ENCODE measurements at places on chromosomes 2 and 18.
A peak's percentile ranks its signal among the peaks of the same experiment; 100 is the strongest.

DNA sequence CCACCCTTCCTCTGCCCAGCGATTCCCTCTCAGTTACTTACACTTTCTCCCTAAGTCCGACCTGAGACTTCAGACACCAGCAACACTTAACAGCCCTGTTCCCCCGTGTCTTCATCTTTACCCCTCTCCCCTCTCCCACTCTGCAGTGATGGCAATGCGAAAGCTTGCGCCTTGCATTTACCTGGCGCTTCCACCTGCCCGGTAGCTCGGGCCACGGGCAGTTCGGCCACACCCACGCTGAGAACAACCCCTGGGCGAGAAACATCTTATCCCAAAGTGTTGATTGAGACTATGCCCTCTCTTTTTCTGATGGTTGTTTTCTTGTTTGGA is 558 bp downstream of the DNAJC10 start:
- no peak for DNase-seq

DNA sequence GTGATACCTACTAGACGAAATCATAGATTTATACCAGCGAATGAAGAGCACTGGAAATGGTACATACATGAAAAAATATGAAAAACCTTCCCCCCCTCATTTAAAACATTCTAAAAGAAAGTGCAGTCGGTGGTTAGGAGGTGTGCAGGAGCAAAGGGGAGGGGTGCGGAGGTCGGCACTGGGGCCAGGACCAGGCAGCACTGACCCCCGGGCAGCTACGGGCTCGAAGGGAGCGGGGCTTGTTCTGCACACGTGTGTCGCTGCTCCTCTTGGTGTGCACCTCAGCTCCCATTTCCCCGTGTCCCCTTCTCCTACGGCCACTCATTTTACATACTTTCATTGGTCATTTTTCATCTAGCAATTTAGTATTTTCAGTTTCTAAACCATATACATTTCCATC is 89.0 kb downstream of the LAMA1 start:
- no peak for DNase-seq

DNA sequence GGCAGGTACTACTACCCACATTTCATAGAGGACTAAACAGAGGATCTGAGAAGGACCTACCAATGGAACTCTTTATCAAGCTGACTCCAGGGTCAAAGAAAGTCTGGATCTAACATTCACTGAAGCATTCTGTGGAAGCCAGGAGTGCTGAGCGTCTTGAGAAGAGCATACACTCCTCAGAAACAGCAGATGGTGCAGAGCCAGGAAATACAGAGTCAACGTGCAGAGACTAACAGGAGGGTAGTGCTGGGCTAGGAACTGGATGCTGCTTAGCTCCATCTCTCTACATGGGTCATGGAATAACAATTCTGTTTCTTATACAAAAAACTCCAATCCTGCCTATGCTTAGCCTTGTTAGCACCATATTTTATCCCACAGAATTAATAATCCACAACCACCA is 5.5 kb upstream of the SERTAD2 start:
- DNase-seq = no peak

DNA sequence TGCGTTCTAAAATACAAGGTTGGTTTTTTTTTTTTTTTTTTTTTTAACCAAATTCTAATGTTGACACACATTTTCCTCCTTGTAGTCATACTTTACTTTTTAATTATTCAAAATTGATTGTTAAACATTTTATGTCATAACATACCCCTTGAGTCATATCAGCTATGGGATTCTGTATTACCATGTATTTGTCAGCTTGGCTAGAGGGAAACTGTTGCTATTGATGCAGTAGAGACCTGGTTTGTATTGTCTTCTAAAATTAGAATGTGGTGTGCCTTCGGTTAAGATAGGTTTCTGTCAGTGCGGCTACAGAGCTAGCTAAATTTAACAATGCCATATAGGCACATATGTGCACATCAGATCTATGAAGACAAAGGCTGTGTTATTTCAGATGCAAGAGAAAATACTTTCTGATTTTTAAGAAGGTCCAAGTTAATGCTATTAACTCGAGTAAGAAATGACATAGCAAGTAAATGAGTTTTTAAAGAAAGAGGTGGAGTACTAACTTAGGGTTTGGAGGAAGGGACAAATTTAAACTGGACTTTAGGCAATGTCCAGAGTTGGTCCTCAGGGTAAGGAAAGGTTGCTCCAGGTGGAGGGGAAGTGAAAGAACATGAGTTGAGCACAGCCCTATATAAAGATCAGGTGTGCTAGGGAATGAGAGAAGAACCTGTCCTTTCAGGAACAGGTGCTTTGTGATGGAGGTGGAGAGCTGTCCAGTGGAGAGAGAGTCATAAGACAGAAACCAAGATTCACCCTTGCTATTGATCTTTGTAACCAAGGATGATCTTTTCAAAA is 152.3 kb downstream of the PRPF40A start:
- no peak for DNase-seq

DNA sequence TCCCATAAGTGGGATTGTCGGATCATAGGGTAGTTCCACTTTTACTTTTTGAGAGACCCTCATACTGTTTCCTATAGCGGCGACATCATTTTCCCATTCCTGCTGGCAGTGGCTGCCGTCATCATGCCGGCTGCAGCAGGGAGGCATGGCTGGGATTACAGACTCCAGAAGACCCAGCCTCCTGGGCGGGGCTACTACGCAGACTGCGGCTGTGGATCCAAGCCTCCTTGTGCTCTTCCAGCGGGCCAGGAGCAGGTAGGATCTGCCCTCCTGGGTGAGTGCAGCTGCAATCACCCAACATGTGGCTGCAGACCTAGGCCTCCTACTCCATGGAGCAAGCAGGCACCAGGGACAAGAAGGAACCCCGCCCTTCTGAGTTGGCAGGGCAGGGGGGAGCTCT is 359.2 kb downstream of the GALR1 start:
- DNase-seq = no peak

DNA sequence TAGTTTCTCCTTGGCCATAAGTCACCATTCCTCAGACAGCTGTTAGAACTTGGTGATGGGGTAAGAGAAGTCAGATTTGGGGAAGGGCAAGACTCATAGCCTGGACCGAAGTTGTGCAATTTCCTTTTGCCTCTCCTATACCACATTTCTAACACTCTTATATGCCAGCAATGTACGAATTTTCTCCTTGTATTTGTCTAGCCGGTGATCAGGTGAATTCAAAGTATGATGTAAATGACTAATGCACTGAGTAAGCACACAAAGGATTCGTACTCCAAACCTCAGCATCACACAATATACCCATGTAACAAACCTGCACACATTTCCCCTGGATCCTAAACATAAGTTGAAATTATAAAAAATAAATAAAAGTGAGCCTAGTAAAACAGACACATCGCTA is 1143.5 kb upstream of the CELF4 start:
- DNase-seq = no peak

DNA sequence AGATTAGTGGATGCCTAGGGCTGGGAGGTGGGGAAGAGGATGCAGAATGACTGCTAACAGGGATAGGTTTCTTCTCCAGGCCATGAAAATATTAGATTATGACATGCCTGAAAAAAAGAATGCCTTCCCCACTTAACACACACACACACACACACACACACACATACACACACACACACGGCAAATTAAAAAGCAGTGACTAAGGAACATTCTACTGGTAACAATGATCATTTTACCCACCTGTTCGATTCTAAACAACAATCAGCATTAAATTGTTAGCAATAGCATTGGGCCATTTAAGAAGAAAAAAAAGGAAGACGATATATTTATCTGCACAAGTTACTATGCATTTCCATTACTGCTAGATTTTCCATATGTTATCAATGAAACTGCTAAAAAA is 10.8 kb downstream of the CACNB4 start:
- no peak for DNase-seq

GRCh38 chr2:236873636-236874035 is 212.1 kb upstream of the COPS8 start:
- no peak for DNase-seq

GRCh38 chr2:28606986-28607441 is 111.2 kb downstream of the PLB1 start:
- DNase-seq = no peak

DNA sequence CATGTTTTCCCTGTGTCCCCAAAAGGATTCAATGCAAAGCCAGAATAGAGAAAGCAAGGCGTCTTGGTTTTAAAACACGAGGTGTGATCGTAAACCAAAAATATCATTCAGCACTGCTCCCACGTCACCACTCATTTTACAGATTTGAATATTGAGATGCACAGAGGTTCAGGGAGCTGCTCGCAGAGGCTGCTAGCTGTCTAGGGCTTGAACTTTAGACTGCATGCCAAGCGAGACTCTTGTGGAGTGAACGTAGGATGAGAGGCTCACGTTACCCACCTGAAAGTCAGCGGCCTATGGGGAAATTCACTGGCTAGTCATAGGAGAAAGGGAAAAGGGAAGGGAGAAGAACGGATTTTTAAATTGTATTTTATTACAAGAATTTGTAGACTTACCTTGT is 130.1 kb downstream of the MBP start:
- no peak for DNase-seq

GRCh38 chr2:30048636-30049175 is 98.1 kb upstream of the YPEL5 start:
- no peak for DNase-seq

GRCh38 chr2:37052600-37053332 is 31.4 kb downstream of the HEATR5B start:
- no peak for DNase-seq

DNA sequence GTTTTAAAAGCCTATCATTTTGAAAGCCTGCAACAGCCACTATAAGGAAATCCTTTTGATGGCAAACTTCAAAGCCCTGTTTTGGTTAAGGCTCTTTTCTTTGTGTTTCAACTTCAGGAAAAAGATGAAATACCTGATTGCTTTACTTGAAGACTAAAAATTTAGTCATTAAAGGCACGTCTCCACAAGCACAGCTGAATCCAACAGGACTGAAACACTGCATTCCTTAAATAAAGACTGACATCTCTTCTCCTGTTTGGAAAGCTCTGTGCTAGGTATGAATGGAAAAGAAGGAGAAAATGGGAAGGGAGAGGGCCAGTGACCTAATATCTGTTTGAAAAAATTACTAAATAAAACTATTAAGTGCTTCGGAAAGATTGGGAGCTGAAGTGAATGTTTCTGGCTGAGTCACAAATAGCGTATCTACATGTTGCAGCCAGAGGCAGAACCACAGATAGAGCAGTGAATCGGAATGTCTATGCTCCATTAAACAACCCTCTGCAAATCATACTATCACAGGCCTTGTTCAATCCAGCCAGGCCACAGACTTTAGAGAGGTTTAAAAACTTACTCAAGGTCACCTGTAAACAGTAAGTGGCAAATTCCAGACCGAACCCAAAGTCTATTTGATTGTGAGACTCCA is 21.1 kb upstream of the RALBP1 start:
- no peak for DNase-seq

DNA sequence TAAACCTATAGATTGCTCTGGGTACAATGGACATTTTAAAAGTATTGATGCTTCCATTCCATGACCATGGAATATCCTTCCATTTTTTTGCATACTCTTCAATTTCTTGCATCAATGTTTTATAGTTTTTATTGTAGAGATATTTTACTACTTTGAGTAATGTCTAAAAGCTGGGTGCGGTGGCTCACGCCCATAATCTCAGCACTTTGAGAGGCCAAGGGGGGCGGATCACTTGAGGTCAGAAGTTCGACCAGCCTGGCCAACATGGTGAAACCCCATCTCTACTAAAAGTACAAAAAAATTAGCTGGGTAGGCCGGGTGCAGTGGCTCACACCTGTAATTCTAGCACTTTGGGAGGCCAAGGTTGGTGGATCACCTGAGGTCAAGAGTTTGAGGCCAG is 88.5 kb downstream of the TLK1 start:
- DNase-seq = no peak

DNA sequence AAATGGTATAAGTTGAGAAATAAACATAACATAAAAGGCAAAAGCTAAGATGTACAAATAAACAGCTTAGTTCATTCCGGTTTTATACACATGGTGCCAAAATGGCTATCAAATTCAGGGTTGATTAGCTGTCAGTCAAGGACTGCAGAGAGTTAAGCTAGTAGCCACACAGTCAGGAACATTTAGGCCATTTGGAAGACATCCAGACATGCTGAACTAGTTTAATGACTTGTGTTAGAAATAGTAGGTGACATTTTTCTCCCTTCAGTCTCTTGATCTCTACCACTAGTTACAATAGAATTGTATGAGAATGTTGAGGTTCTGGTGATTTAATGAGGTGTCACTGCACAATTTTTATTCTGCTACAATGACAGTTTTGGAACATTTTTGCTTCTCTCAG is 394.4 kb upstream of the SPHKAP start:
- DNase-seq = no peak

GRCh38 chr2:239836021-239836765 is 188.9 kb downstream of the NDUFA10 start:
- no peak for DNase-seq

GRCh38 chr2:70463581-70463980 is 90.0 kb downstream of the TGFA start:
- no peak for DNase-seq

DNA sequence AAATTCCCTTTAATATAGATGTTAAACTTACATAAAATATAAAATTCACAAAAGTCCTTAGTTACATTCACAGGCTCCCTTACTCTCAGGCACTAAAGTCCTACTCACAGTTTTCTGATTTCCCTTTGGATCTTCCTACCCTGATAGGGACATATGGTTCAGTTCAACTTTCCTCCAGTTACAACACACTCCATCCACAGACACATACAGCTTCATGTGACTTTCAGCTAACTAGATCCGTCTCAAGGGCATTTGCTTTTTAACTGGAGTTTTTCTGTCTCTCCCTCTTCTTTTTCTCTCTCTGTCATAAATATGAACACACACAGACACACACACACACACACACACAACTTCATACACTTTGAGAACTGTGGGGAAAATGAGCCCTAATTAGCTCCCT is 419.2 kb downstream of the LRP1B start:
- DNase-seq = no peak

GRCh38 chr2:192775459-192776262 is 580.9 kb upstream of the TMEFF2 start:
- no peak for DNase-seq

- DNase-seq = no peak
Observed at GRCh38 chr2:120419073-120419472, 73.1 kb downstream of the INHBB start.

GRCh38 chr2:160317181-160318099 is 117.4 kb upstream of the ITGB6 start:
- no peak for DNase-seq

- no peak for DNase-seq
Observed at GRCh38 chr18:38539371-38539770, 973.8 kb upstream of the CELF4 start.

- no peak for DNase-seq
Observed at GRCh38 chr2:181420259-181421130, 36.7 kb upstream of the ITGA4 start.

GRCh38 chr18:44386401-44386800 is 294.3 kb upstream of the SETBP1 start:
- no peak for DNase-seq

DNA sequence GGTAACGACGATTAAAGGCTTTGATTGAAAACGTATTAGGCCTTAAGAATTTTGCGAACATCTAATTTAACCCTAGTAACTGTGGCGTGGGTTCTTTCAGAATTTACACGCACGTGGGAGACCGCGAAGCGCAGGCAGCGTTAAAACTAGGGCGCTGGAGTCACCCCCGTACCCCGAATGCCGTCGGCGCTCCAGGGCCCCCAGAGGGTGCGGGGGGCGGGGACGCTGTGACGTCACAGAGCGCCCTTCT is 673 bp upstream of the SMCHD1 start:
- DNase-seq = peak; percentile 74

GRCh38 chr2:27128668-27129571 is 5.3 kb downstream of the ABHD1 start:
- no peak for DNase-seq

- DNase-seq = no peak
Observed at GRCh38 chr2:51990684-51991083, 958.8 kb upstream of the NRXN1 start.

All from stimulated activated CD4-positive, alpha-beta T cell treated with anti-CD3 and anti-CD28 coated beads, TNF-alpha, amount 100 ng/mL, for 4 hours (primary cell).